ENCODE measurements at places on chromosomes 2 and 18.
A peak's percentile ranks its signal among the peaks of the same experiment; 100 is the strongest.

GRCh38 chr2:32678825-32679224 lies 51.0 kb downstream of the TTC27 start:
- H3K27ac ChIP-seq = no peak overlapping the region
- H3K27me3 ChIP-seq = no peaks in the 10 kb centered on the region
- DNase-seq = no peak
- peaks cover 9% of the 10 kb centered on the region for H3K36me3 ChIP-seq

DNA sequence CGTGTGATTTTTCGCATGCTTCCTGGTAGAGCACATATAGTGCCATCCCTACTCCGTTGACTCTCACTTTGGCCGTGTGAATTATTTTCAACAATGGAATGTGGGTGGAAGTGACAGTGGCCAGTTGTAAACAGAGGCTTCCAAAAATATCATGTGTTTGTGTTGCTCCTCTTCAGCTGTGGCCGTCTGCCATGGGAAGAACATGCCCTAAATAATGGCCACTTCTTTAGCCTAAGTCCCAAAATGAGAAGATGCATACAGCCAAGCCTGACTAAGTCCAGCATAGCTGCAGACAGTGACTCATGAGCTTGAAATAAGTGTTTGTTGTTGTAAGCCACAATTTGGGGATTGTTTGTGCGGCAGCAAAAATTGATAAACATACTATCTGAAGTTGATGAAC lies 8.9 kb upstream of the GALNT1 start:
- H3K27me3 ChIP-seq = no peaks in the 10 kb centered on the region
- no peaks in the 10 kb centered on the region for H3K36me3 ChIP-seq
- no peak overlapping the region for H3K4me3 ChIP-seq
- DNase-seq = no peak
- no peaks in the 10 kb centered on the region for H3K4me1 ChIP-seq

GRCh38 chr2:112465382-112465781 lies 16.6 kb upstream of the TTL start:
- no peak for DNase-seq
- no peak overlapping the region for H3K27ac ChIP-seq
- H3K4me3 ChIP-seq = no peak overlapping the region
- no peaks in the 10 kb centered on the region for H3K4me1 ChIP-seq
- H3K27me3 ChIP-seq = no peaks in the 10 kb centered on the region
- H3K36me3 ChIP-seq = no peaks in the 10 kb centered on the region

GRCh38 chr2:15577071-15577735 lies 14.5 kb upstream of the DDX1 start:
- H3K36me3 ChIP-seq = no peaks in the 10 kb centered on the region
- no peaks in the 10 kb centered on the region for H3K27me3 ChIP-seq
- DNase-seq = peak; percentile 88
- H3K4me1 ChIP-seq = no peaks in the 10 kb centered on the region
- H3K4me3 ChIP-seq = no peak overlapping the region

GRCh38 chr2:16852651-16853050 lies 187.0 kb upstream of the CYRIA start:
- H3K4me1 ChIP-seq = no peaks in the 10 kb centered on the region
- no peaks in the 10 kb centered on the region for H3K36me3 ChIP-seq
- H3K27ac ChIP-seq = no peak overlapping the region
- H3K4me3 ChIP-seq = no peak overlapping the region
- DNase-seq = peak; percentile 19

DNA sequence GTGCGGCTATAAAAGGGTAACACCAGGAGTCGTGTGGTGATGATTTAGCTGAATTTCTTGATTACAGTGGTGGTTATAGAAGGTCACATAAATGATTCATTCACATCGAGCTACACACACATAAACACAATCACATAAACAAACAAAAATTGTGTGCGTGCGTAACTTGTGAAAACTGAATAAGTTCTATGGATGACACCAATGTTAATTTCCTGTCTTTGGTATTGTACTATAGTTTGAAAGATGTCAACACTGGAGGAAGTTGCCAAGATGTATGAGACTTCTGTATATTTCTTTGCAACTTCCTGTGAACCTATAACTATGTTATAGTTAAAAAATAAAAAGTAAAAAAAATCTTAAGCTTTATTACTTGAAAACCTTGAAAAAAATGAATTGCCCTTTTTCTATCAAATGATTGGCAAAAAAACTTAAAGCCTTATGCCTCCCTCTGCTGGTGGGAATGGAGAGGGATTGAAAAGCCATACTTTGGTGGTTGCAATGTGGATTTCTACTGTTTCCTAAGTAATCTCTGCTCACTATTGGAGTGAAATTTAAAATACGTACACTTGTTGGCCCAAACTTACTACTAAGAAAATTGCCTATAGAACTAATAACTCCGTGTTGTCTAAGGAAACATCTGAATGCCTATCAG lies 227.7 kb downstream of the RPIA start:
- no peak for DNase-seq
- H3K27me3 ChIP-seq = no peaks in the 10 kb centered on the region
- no peak overlapping the region for H3K27ac ChIP-seq
- no peaks in the 10 kb centered on the region for H3K4me1 ChIP-seq
- no peak overlapping the region for H3K4me3 ChIP-seq
- no peaks in the 10 kb centered on the region for H3K36me3 ChIP-seq

DNA sequence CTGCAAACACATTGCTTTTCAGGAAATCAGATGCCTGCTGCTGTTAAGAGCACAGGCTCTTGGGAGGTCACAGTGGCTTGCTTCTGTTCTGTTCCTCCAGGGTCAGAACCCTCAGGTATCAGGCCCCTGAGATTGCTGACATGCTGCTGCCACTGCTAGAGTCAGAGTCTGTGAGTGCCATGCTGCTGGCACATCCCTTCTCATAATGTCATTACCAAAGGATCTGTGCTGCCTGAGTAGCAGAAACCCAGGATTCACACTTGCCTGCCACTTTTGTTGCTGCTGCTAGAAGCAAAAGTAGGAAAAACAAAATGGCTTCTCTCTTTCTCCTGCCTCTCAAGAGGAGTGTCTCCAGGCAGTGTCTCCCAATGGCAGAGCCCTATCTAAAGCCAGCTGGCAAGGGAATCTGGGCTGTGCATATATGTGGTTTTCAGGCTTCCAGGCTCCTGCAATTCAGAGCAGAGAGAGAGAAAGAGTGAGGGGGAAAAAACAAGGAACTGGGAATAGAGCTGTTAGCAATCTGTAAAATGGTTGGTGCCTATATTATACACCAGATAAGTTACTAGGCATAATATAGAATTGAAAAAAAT lies 180.3 kb downstream of the MYCN start:
- H3K4me3 ChIP-seq = no peak overlapping the region
- H3K27me3 ChIP-seq = no peaks in the 10 kb centered on the region
- H3K27ac ChIP-seq = no peak overlapping the region
- peaks cover 13% of the 10 kb centered on the region for H3K4me1 ChIP-seq
- H3K36me3 ChIP-seq = no peaks in the 10 kb centered on the region
- no peak for DNase-seq

GRCh38 chr2:207624185-207625013 lies 795 bp downstream of the METTL21A start:
- no peaks in the 10 kb centered on the region for H3K27me3 ChIP-seq
- peaks cover 15% of the 10 kb centered on the region for H3K4me1 ChIP-seq
- H3K27ac ChIP-seq = peak overlapping the region; percentile 96
- peak; percentile 82 for DNase-seq

- no peaks in the 10 kb centered on the region for H3K36me3 ChIP-seq
- no peaks in the 10 kb centered on the region for H3K4me1 ChIP-seq
- no peaks in the 10 kb centered on the region for H3K27me3 ChIP-seq
- H3K4me3 ChIP-seq = no peak overlapping the region
- no peak for DNase-seq
Measured at GRCh38 chr2:205094031-205094430, 548.8 kb downstream of the PARD3B start.

- no peak overlapping the region for H3K27ac ChIP-seq
- DNase-seq = no peak
- H3K36me3 ChIP-seq = no peaks in the 10 kb centered on the region
- H3K27me3 ChIP-seq = no peaks in the 10 kb centered on the region
Measured at GRCh38 chr2:33696234-33696633, 97.1 kb upstream of the FAM98A start.

GRCh38 chr2:174621323-174621722 lies 23.7 kb upstream of the WIPF1 start:
- no peaks in the 10 kb centered on the region for H3K27me3 ChIP-seq
- H3K36me3 ChIP-seq = no peaks in the 10 kb centered on the region
- H3K4me1 ChIP-seq = peaks cover 9% of the 10 kb centered on the region
- no peak for DNase-seq

DNA sequence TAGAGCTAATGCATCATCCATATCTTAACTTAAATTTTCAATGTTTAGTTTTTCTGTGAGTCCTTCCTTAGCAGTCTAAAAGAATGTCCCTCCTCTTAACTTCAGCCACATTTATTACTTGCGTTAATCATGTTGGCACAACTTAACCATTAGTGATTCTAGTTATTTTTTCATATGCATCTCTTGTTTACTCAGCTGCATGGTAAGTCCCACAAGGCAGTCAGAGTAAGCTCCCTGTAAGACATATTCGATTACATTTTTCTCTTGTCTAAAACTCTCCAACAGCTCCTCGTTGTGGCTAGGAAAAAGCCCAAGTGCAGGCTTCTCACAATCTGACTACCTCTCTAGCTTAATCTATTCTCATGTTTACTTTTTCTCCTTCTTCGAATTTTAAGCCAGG lies 2045.3 kb upstream of the PIK3C3 start:
- H3K4me1 ChIP-seq = no peaks in the 10 kb centered on the region
- no peaks in the 10 kb centered on the region for H3K27me3 ChIP-seq
- no peaks in the 10 kb centered on the region for H3K36me3 ChIP-seq
- no peak for DNase-seq
- H3K4me3 ChIP-seq = no peak overlapping the region

DNA sequence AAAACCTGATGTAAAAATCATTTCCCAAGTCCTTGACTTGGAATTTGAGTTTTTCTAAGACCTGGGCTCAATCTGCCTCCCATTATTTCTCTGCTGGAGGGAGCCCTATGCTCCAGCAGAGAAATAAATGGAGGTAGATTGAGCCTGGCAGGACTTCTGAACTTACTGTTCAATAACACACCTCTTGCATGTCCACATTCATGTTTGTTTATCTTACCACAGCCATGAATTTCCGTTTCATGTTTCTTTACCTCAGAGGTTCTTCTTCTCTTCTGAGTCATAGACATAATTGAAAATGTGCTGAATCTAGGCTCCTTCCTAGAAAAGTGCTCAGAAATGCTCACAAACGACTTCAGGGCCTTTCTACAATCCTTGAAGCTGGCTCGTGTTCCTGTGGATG lies 170.8 kb downstream of the PMAIP1 start:
- peaks cover 5% of the 10 kb centered on the region for H3K4me1 ChIP-seq
- no peaks in the 10 kb centered on the region for H3K36me3 ChIP-seq
- no peak overlapping the region for H3K27ac ChIP-seq
- DNase-seq = no peak
- no peak overlapping the region for H3K4me3 ChIP-seq

DNA sequence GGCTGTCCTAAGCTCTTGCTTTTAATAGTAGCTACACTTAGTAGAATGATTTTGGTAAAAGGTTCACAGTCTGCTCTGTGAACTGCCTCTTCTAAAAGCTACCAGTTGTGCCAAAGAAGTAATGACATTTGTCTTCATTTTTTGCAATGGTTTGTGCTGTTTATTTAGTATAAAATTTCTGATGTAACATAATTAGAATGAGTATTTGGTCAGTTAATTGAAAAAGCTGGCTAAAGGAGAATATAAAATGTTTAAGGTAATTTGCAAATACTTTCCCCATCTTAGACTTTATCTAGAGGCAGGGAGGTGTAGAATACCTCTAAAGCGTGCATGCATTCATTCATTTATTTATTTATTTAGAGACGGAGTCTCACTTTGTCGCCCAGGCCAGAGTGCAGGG lies 71.3 kb downstream of the PHLPP1 start:
- DNase-seq = no peak
- peak overlapping the region; percentile 7 for H3K27ac ChIP-seq
- H3K27me3 ChIP-seq = no peaks in the 10 kb centered on the region
- H3K4me1 ChIP-seq = peaks cover 13% of the 10 kb centered on the region
- H3K4me3 ChIP-seq = no peak overlapping the region

GRCh38 chr2:69383176-69383812 lies 3.7 kb downstream of the GFPT1 start:
- H3K27me3 ChIP-seq = no peaks in the 10 kb centered on the region
- no peak overlapping the region for H3K27ac ChIP-seq
- peaks cover 8% of the 10 kb centered on the region for H3K4me1 ChIP-seq
- no peaks in the 10 kb centered on the region for H3K36me3 ChIP-seq
- DNase-seq = no peak
- no peak overlapping the region for H3K4me3 ChIP-seq

GRCh38 chr2:58122540-58122939 lies 75.9 kb downstream of the VRK2 start:
- no peak overlapping the region for H3K27ac ChIP-seq
- H3K4me3 ChIP-seq = no peak overlapping the region
- DNase-seq = no peak
- H3K36me3 ChIP-seq = no peaks in the 10 kb centered on the region
- no peaks in the 10 kb centered on the region for H3K4me1 ChIP-seq

GRCh38 chr2:236762628-236763027 lies 193.0 kb downstream of the ACKR3 start:
- no peak overlapping the region for H3K27ac ChIP-seq
- no peaks in the 10 kb centered on the region for H3K4me1 ChIP-seq
- no peaks in the 10 kb centered on the region for H3K27me3 ChIP-seq
- H3K36me3 ChIP-seq = no peaks in the 10 kb centered on the region

GRCh38 chr2:148954536-148954935 lies 79.5 kb downstream of the KIF5C start:
- no peak for DNase-seq
- H3K36me3 ChIP-seq = peaks cover 3% of the 10 kb centered on the region
- H3K4me1 ChIP-seq = no peaks in the 10 kb centered on the region
- no peaks in the 10 kb centered on the region for H3K27me3 ChIP-seq
- H3K4me3 ChIP-seq = no peak overlapping the region

DNA sequence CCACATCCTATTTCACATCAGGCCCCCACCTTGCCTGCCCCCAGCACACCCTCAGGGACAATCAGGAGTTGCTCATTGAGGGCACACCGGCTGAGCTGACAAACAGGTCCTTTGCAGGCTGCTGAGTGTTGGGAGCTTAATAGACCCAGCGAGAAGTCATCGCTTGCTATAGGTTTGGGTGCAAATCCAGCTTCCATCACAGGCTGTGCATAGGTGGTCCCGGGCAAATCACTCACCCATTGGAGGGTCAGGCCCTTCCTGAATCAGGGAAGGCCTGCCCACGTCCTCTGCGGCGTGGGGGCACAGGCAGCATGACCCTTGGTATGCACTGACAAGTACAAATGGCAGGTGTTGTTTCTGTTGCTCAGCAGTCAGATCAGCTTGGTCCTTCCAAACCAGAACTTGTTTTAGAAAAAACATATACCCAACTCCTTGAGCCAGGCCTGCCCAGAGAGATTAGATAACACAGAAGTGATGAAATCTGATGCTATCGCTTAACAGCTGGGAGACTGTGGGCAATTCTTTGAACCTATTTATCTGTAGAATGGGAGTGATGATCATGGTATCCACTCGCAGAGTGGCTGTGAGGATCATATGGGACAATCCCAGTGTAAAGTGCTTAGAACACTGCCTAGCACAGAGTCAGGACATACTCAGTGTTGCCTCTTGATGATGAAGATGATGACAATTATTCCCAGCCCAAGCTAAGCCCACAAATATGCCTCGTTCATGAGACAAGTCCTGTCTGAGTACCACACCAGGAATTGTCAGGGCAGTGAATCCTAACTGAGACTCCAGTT lies 34.9 kb downstream of the SMAD7 start:
- peaks cover 20% of the 10 kb centered on the region for H3K4me1 ChIP-seq
- H3K4me3 ChIP-seq = no peak overlapping the region
- no peak overlapping the region for H3K27ac ChIP-seq

GRCh38 chr2:23828256-23828980 lies 98.5 kb downstream of the ATAD2B start:
- no peaks in the 10 kb centered on the region for H3K4me1 ChIP-seq
- no peaks in the 10 kb centered on the region for H3K36me3 ChIP-seq
- H3K27ac ChIP-seq = no peak overlapping the region

- no peak overlapping the region for H3K27ac ChIP-seq
- DNase-seq = peak; percentile 92
- H3K27me3 ChIP-seq = no peaks in the 10 kb centered on the region
- no peaks in the 10 kb centered on the region for H3K4me1 ChIP-seq
Measured at GRCh38 chr2:40049781-40050180, 270.7 kb upstream of the THUMPD2 start.

Measured in spinal cord (tissue), 10 donors.